KBM-7 (cell line): ENCODE measurements at places on chromosomes 4 and X.
A peak's percentile ranks its signal among the peaks of the same experiment; 100 is the strongest.

- no peak for DNase-seq
Measured at GRCh38 chr4:14066979-14067378, 439.5 kb upstream of the BOD1L1 start.

GRCh38 chr4:7112656-7113055 is 44.8 kb upstream of the GRPEL1 start:
- DNase-seq, result no peak

- DNase-seq, result no peak
Measured at GRCh38 chrX:86021652-86022289, 25.6 kb downstream of the CHM start.

DNA sequence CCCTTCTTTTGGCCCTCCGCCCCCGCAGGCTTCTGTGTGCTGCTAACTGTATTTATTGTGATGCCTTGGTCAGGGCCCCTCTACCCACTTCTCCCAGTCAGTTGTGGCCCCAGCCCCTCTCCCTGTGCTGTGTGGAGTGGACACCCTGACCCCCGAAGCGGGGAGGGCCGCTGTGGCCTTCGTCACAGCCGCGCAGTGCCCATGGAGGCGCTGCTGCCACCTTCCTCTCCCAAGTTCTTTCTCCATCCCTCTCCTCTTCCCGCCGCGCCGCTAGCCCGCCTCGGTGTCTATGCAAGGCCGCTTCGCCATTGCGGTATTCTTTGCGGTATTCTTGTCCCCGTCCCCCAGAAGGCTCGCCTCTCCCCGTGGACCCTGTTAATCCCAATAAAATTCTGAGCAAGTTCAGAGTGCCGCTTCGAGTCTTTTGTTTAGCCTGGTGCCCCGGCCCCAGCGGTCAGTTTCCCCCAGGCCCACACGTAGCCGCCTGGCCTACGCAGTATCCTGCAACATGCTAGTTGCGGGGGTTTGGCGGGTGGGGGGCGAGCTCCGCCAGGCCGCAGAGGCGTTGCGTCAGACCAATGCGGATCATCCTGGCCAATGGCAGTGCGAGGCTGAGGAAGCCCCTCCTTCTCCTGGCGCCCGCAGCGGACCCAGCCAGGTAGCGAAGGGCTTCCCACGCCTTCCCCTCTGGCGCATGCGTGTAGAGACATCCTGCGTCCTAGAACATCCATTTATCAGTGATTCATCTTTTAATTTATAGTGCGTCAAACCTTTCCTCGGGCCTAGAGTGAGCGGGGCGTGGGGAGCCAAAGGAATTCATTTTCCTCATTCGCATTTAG is 5.6 kb upstream of the KANTR start:
- DNase-seq, result no peak

DNA sequence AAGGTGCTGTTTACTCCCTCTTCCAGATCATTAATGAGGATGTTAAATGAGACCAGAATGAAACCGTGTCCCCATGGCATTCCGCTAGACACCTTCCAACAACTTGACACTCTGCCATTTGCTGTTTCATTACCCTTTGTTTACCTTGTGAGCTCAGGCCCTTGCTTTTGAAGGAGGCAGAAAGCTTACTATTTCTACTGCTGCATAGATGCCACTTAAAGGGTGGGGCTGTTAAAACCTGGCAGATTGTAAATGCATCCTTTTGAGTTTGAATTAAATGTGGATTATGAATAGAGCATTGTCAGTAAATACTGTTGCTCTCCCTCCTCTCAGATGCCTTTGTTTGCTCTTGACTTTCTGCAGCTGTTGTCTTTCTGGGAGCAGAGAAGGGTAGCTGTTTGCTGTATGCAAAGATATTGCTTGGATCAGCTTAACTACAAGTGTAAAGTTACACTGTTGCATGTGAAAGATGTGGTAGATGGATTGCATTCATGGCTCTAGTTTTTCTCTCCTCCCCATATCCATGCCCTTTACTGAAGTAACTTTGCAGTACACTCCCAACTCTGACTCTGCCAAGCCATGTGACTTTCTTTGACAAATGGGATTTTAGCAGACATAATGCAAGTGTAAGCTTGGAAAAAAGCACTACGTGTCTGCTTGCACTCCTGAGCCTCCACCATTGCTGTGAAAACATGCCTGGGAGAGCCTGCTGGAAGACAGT is 75.0 kb upstream of the DHX15 start:
- DNase-seq, result no peak

DNA sequence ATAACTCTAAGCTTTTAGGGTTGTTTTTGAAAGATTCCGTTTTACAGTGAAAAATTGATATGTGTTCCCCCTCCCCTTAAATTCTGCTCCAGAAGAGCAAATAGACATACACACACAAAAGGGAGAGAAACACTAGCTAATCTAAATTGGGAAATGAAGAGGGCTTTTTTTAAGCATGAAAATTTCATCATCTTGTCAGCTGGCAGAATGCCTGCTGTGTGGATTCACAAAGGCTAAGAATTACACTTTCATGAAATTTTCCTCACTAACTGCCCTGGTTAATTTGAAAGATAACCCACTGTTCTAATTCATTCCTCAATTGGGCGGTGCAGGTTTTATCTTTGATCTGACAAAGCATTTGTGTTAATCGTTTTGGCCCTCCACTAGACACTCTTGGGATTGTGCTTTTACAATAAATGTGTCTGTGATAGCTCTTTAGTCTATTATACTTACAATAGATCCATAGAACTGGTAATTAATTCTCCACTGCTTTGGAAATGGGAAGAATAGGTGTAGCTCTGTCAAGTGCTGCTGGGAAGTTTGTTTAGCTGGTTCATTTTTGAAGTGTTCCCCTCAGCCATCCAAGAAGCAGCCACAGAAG is 152.9 kb downstream of the POLA1 start:
- DNase-seq, result no peak

DNA sequence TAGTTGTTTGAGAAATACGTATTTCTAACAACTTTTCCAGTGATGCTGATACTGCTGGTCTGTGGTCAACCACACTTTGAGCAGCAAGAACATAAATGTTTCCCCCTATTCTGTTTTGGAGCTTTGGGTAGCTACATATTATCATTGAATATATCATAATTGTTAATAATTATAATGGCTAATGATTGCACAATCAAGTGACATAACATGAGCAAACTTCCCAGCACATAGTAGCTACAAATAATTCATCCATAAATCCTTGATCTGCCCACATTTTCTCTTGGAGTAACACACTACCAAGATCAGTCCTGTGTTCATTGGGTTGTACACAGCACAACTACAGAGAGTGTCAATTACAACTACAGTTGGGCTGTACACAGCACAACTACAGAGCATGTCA is 436.3 kb upstream of the MAGEB18 start:
- no peak for DNase-seq

DNA sequence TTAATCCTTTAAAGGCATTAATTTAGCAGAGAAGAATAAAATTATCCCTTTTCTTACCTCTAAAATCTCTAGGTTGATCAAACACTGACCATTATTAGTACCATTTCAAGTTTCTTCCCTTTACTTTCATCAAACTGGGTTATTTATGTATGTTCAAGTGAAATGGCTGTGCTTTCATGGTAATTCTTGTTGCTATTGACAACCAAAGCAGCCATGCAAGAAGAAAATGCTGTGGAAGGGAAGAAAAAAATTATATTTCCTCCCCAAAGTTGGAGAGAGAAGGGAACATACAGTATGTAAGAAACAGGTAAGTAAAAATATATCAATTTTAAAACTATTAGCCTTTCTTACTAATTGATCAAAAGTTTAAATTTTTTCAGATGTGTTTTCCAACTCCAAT is 16.2 kb downstream of the NPNT start:
- no peak for DNase-seq

DNA sequence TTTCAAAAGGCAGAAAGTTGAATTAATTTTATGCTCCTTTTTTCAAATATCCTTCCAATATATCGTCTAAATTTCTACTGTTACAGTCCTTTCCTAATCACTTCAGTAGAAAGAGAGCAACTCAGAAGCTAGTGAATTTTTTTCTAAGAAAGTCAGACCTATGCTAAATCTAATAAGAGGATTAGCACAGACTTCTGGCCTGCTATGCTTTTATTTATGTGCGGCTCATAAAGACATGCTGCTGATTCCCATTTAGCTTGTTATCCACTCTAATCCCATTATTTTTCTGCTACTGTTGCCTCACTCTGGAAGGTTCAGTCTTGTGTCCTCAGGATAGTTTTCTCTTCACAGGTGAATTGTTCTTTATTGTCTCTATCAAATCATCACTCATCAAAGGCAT is 473.5 kb upstream of the FAM241A start:
- no peak for DNase-seq

DNA sequence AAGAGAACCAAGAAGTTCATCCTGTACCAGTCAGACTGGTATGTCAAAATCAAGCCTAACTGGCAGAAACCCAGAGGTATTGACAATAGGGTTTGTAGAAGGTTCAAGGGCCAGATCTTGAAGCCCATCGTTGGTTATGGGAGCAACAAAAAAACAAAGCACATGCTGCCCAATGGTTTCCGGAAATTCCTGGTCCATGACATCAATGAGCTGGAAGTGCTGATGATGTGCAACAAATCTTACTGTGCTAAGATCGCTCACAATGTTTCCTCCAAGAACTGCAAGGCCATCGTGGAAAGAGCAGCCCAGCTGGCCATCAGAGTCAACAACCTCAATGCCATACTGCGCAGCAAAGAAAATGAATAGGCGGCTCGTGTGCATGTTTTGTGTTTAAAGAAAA is 172.7 kb upstream of the MED14 start:
- no peak for DNase-seq

GRCh38 chr4:153152501-153153338 is 51.5 kb upstream of the TRIM2 start:
- DNase-seq, result peak; percentile 78

GRCh38 chrX:143661286-143661685 is 25.4 kb upstream of the SLITRK4 start:
- DNase-seq, result no peak

DNA sequence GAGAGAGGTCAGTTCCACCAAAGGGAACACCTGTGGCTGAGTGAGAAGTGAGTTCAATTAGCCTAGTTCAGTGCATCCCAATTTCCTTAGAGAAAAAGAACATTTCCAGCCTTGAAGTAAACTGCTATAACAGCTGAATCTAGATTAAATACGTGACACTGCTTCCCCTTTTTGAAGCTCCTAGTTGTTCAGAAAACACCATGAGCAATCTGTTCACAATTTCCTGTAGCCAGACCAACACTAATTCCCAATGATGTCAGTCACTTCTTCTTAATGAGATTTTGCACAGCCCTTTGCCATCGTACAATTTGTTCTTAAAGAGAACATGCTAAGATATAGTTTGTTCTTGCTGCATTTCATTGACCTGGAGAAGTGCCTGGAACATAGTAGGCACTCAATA is 144.6 kb upstream of the EDNRA start:
- DNase-seq, result no peak

DNA sequence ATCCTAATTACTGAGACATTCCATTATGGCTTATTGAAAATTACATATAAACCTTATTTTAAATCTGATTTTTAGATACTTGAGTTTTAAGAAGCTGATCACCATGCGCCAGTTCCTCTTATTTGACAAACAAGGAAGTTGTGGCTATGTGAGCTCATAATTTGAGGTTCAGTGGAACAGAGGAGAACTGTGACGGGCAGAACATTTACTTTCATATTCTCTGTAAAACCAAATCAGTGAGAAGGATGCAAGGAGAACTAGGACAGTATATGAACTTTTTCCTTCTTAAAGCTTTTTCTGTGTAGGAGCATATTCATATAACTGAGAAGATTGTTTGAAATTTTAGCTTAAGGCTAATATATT is 25.3 kb downstream of the STIM2 start:
- peak; percentile 85 for DNase-seq

DNA sequence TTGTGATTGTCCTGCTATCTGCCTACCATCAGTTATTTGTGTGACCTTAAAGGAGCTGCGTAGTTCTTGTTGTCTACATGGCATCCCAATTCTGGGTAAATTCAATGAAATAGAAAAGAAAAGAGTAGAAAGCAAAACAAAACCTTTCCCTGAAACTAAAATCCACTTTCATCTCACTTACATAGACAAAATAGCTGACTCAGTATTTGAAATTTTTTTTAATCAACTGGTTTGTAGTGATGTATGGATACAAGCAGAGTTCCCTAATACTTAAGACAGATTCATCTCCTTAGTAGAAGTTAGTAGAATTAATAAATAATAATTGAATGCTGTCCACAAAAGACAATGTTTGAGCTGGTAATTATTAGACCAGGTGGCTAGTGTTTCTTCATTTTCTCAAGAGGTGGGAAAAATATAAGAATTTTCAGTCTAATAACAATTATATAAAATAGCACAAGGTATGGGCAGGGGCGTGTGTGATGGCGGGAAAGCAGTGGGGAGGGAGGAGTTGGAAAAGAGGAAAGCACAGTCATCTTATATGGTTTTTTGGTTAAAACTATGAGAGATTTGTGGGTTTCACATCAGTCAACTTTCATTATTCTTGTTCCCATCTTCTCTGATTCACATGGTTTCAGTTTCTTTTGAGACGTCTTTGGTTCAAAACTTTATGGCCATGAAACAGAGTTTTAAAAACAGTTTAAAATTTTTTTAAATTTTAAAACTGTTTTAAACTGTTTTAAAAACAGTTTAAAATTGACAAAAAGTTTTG is 275.2 kb downstream of the SPRY1 start:
- no peak for DNase-seq

DNA sequence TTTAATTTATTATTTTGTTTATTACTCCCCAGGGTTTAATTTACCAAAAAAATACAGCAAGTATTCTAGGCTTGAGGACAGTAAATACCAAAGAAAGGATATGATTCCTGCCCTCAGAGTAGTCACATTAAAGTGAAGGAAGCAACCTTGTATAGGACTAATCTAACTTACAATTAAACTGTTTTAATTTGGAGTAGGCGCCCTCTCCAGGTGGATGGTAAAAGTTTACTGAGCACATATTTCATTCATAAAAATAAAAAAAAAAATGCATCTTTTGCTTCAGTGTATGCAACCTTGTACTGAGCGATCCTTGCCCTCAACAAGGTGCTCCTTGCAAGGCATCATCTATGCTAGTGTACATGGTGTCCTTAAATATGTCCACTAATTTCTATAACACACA is 72.0 kb upstream of the MAGEB16 start:
- peak; percentile 23 for DNase-seq
